ENCODE measurements at places on chromosomes 16 and 17.

- no peak for DNase-seq
Observed at GRCh38 chr16:2719328-2720063, 528 bp downstream of the PRSS27 start.

GRCh38 chr17:17377071-17377967 lies 74.1 kb downstream of the NT5M start:
- DNase-seq = no peak

- no peak for DNase-seq
Observed at GRCh38 chr17:28553000-28553505, 629 bp upstream of the UNC119 start.

- no peak for DNase-seq
Observed at GRCh38 chr17:34082404-34082803, 172.7 kb upstream of the CCL2 start.

GRCh38 chr17:42248351-42249179 lies 27.6 kb downstream of the STAT5B start:
- DNase-seq = peak; percentile 69

DNA sequence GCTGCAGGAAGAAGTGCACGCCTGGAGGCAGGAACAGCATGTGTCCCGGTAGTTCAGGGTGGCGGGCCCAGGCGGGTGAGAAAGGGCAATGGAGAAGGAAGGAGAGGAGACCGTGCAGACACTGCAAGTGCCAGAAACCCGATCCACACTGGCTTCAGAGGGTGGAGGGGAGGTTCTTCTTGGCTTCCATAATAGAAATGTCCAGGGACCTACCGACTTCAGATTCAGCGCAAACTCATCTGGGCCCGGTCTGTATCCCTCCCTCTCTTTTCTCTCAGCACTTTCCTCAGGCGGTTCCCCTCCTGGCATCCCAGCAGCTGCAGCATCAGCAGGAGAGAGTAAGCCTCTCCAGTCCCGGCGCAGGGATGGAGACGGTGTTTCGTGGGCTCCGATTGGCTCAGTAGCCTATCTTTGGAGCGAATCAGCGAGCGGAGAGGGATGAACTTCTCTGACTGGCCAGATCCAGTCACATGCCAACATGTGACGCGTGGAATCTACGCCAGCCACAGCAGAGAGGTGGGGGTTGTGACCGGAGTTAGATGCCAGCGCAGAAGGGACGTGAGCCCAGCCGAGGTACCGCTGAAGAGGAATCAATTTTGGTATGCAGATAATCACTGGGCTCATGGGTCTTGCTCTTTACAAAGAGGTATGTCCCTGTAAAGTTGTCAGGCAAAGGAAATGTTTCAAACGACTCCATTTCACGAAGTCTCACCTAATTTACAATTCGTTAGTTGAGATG lies 1.9 kb upstream of the PRPSAP2 start:
- DNase-seq = peak; percentile 73

GRCh38 chr16:57013229-57013628 lies 23.9 kb downstream of the NLRC5 start:
- DNase-seq = no peak

GRCh38 chr16:14487579-14487978 lies 142.5 kb downstream of the PARN start:
- no peak for DNase-seq

DNA sequence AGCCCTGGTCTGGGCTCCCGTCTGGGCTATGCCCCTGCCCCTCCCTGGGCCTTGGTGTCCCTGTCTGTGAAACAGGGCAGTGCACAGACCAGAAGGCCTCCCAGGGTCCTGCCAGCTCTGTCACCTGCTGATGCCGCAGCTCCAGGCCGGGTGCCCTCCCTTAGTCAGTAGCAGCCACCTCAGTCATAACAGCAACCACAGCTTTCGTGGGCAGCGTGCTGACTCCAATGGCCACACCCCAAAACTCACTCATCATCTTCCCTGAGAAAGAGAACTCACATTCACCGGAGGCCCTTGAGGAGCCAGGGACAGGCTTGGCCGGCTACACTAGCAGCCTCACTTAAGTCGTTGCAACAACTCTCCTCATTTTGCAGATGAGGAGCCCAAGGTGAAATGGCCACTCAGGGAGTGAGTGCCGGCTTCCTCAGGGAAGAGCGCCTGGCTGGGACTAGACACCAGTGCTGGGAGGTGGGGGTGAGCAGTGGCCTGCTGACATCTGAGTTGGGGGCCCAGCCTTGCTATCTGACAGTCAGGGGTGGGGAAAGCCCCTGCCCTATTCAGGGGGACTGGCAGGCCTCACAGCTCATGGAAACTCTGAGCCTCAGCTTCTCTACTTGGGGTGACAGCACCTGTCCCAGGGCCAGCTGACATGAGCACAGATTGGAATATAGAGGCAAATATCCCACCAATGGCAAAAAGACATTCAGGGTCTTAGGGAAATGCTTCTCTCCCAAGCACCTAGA lies 22.6 kb downstream of the SLC5A10 start:
- no peak for DNase-seq

DNA sequence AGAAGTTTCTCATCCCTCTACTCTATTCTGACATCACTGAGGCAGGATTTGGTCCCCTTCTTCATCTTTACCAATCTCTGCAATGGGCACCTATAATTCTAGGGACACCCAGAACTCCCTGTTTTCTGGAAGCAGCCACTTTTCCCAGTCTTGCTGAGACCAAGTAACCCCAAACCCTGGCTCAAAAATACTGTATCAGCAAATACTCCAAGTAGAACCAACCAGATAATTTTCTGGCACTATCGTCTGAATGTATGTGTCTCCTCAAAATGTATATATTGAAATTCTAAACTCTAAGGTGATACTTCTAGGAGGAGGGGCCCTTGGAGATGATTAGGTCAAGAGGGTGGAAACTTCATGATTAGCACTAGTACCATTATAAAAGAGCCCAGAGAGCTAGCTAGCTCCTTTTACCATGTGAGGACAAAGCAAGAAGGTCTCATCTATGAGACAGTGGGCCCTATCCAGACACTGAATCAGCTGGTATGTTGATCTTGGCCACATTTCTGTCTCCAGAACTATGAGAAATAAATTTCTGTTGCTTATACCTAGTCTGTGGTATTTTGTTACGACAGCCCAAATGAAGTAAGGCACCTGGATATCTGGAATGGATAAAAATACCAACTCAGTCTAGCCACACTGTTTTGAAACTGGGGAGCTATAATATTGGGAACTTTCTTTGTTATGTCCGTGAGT lies 464.4 kb downstream of the CDH11 start:
- DNase-seq = no peak

All from T-helper 1 cell (primary cell).